ENCODE measurements at places on chromosomes 4 and X.
A peak's percentile ranks its signal among the peaks of the same experiment; 100 is the strongest.

DNA sequence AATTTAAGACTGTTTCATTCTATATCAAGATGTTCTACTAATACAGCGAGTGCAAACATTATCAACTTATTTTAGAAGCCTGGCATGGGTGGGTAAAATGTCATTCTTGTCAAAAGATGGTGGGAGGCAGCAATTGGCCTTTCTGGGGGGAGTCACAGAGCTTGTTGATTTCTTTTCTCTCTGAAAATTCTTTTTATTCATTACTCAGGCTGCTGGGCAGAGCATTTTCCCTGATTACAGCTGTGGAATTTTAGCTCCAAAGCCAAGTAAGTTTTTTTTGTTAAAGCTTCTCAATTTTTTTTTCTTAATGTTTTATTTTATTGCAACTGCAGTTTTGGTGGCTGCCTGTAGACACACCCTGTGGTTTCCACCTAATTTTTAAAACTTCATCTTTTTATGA, 50.4 kb downstream of the GPC4 start:
- DNase-seq, result no peak

DNA sequence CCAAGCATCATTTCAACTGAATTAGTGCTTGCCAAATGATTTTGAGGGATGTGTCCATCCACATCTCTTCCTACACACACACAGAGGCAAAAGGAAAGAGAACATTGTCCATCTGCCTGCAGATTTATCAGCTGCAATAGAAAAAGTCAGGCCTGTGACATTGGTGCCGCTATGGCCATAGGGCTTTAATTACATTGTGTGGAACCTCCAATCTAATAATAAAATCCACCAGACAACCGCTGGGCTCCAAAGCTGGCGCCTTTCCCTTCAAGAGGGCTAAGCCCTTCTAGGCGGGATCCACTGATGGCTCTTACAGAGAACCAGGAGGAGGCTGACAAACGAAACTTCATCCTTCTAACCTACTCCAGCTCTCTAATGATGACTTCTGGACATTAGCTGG, 60.6 kb downstream of the PHOX2B start:
- DNase-seq, result no peak

DNA sequence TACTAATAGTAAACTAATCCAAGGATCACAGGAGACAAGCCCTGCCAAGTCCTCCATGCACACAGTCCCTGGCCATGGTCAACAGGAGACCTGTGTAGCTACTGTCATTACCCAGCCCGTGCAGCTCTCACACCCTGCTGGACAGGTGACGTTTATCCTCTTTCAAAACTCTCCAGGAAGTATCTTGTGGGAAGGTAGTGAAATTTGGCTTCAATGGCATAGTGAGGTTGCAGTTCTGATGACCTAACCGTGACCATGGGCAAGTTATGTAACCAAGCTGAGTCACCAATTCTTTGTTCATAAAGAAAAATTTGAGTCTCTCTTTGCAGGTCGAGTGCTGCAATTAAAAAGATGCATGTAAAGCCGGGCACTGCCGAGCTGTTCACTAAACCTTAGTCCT, 11.3 kb upstream of the SLC2A9 start:
- peak; percentile 21 for DNase-seq

DNA sequence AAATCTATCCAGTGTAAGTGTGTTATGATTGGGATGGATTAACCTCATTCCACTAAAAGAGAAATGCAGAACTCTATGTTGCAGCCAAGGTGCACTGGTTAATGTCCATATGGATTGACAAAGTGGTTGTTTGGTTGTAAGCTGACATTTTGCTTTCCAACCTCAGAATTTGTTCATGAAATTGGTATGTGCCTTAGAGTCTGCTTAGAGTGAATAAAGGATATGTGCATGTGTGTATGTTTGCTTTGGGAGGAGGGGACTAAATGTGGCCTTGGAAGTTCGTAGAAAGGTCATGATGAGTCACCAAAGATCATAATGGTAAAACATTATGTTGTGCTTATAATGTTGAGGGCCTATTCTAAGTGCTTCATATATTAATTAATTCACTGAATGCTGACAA, 44.1 kb upstream of the MBNL3 start:
- DNase-seq, result peak; percentile 6

DNA sequence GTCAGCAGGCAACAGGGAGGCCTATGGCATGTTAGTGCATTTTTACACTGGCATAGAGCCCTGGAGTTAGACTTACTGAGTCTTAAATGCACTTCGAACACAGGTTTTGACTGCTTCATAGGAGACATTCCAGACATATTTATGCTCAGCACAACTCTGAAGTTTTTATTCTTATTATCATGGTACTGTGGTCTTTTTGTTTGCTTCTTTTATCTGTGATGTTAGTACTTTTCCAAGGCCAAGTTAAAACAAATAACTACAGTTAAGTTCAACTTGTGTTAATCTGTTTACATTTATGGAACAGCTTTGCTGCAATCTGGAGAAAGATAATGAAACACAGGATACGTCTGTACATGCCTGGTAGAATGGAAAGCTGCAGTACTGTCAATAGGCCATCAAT, 76.5 kb downstream of the COL4A5 start:
- DNase-seq, result peak; percentile 52

DNA sequence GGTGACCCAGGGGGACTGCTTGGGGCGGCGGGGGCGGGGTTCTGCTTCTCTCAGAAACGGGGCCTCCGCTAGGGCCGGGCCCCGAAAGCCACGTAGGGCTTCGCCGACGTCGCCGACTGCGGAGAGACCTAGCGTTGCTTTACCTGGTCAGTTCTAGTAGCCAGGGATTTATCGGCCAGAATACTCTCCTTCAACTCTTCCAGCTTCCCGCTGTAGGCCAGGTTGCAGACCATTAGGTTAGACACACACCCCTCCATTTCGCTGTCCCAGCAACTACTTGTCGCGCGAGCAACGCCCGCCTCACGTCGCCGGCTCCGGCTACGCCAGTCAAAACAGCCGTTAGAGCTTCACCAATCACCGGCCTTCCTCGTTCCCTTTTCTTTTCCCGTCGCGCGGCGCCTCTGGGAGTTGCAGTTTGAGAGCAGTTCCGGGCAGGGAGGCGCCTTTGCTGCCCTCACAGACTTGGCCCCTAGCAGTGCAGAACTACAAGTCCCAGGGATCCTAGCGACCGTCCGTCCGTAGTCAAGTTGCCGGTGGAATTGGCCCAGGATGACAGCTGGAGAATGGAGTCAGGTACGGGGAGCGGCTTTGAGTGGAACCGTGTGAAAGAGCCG, at the start of the genes ATG4A and PSMD10:
Gene ATG4A (plus strand): TSS at position 515 of the 614 bp plus-strand sequence. CDS start 49 bp downstream, at position 564.
Gene PSMD10 (minus strand): TSS at position 279 of the 614 bp plus-strand sequence. CDS start 22 bp downstream, at position 257.
- peak; percentile 95 for DNase-seq

- DNase-seq, result no peak
Measured at GRCh38 chrX:103818842-103819619, 13.0 kb downstream of the RAB9B start.

GRCh38 chr4:152696764-152697261, 17.0 kb upstream of the TMEM154 start:
- DNase-seq, result no peak

DNA sequence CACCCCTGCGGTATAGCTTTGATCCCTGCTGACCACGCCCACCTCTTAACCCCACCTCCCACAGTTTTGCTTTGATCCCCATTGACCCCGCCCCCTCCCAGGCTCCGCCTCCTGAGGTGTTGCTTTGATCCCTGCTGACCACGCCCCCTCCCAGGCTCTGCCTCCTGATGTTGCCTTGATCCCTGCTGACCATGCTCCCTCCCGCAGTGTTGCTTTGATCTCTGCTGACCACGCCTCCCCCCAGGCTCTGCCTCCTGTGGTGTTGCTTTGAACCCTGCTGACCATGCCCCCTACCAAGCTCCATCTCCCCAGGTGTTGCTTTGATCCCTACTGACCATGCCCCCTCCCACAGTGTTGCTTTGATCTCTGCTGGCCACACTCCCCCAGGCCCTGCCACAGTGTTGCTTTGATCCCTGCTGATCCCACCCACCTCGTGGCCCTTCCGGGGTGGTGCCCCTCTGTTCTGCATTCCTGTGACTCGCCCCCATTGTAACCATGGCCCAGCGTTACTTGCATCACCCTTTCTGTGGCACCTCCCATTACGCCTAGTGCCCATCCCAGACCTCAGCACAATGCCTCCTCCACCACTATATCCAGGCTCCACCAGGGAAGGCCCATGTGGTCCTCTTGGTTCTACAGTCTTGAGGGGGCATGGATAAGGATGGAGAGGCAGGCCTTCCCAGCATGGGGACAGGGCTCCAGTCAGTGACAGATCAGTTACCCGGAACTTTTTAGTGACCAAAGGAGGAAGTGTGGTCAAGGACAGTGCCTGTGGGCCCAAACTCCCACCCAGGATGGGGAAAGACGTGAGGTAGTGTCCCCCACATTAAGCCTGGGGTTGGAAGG, 70.8 kb downstream of the ADRA2C start:
- DNase-seq, result no peak

- no peak for DNase-seq
Measured at GRCh38 chr4:25075851-25076250, 45.1 kb upstream of the LGI2 start.

- DNase-seq, result peak; percentile 13
Measured at GRCh38 chrX:24423960-24424359, 41.1 kb upstream of the PDK3 start.

GRCh38 chrX:23890933-23891332, 16.8 kb downstream of the APOO start:
- DNase-seq, result no peak

DNA sequence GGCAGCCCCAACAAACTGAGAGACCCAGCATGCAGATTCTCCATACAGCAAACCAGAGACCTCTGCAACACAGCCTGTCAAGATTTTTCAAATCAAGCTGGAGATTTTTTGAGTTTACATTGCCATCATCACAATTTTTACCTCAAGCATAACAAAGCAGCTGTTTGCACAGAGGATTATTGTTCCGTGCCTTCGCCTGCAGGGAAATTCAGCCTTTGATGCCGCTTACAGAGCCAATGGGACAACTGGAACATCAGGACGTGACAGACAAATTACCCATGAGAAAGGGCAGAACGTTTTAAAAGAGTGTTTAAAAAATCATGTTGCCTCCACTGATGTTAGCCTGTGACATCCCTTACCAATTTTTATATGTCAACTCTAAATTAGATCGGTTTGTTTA, 363.7 kb downstream of the FBXW7 start:
- no peak for DNase-seq

DNA sequence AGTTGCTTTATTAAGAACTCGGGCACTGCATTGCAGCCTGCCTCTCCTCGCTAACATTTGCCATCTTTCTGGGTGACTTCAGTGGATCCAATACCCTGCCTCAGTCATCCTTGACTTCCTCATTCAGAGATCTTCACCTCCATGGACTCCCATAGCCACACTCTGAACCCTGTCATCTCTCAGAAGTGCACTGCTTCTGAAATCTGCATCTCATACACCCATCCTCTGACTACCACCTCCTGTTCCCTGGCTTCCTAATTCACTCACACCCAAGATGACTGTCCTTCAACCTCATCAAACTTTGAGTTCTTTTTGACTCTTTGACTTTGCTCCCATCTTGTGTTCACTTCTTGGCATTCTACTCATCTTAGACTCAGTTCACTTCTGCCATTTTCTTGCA, 25.3 kb upstream of the CYBB start:
- DNase-seq, result no peak

DNA sequence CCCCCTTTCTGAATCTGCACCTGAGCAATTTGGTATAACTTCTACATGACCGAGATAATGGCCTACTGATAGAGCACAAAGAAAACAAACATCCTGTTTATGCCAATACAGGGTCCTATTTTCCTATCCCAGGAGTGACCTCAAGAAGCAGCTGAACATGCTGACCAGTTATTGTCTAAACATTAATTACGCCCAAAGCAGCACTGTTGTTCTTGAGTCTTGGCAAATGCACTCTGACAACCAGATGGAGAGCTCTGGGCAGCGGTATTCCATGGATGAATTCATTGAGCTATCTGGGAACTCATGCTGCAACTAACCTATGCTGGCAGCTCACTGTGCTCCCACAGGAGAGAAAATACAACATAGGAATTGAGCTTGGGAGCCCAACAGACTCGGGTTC, 52.6 kb downstream of the PCYT1B start:
- no peak for DNase-seq

DNA sequence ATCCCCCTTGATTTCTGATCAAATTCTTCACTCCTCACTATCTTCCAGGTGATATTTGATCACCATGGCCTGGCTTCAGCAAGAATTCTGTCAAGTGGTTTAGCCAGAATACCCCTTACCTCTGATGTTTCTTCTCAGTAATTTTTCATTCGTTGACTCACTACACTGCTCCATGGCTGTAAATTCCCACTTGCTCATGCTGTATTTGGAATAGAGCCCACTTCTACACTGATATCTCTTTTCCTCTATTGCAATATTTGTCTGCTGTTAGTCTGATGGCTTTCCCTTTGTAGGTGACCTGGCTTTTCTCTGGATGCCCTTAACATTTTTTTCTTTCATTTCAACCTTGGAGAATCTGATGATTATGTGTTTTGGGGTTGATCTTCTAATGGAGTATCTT, 73.9 kb upstream of the DIPK2B start:
- DNase-seq, result peak; percentile 1

DNA sequence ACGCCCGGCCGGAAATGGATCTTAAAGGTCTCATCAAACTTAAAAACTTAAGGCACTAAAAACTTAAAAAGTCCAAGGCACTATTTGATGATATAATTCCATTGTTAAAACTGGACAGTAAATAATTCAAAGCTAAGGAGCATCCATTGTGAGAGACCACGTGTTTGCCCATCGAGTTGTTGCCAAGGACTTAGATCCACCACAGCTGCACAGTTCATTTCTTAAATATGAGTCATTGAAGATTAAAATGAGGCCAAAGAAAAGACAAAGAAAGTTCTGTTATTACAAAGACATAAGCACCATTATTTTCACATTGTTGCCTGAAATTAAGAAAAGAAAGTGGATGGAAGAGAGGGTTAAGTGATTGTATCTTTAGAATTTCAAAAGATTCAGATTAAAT, 411.5 kb upstream of the FTHL17 start:
- peak; percentile 65 for DNase-seq

All from fibroblast of skin of scalp (primary cell).